GM12864 (cell line): ENCODE measurements at places on chromosomes 1 and 21.

GRCh38 chr1:233614173-233614742 lies 352 bp downstream of the KCNK1 start:
- DNase-seq, result no peak

GRCh38 chr21:42997053-42997452 lies 22.7 kb downstream of the PKNOX1 start:
- no peak for DNase-seq

- no peak for DNase-seq
Measured at GRCh38 chr1:15543589-15544568, 17.2 kb downstream of the DNAJC16 start.

DNA sequence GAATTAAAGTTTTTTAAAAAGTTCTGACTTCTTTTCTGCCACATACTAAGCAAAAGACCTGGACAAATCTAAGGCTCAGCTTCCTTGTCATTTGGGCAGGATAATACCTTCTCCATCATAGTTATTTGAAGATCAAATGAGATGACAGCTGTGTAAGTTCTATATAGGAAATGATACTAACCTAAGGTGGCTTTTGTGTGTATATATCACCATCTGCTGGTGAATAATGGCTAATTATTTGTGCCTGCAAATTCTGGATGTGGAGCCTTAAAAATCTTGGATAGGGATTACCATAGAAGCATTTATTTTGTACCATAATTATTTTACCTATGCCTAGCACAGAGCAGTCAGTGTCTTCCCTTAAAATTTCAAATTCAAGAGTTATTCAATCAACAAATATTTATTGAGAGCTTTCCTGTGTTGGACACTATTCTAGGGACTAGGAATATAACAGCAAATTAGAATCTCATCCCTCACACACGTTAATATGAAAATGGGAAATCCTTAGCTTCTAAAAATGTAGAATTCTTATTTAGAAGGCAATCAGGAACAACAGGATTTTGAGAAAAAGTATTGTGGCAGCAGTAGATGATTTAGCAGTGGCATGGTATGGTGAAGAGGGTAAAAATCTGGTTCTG lies 89.8 kb downstream of the TMEM200B start:
- no peak for DNase-seq

- no peak for DNase-seq
Measured at GRCh38 chr21:15445327-15445726, 284.5 kb upstream of the USP25 start.
